ENCODE measurements at places on chromosomes 5 and 9.

GRCh38 chr5:32760091-32760509 is 49.0 kb downstream of the NPR3 start:
- DNase-seq, result peak; percentile 31

GRCh38 chr5:93756372-93756771 is 15.0 kb upstream of the POU5F2 start:
- no peak for DNase-seq

DNA sequence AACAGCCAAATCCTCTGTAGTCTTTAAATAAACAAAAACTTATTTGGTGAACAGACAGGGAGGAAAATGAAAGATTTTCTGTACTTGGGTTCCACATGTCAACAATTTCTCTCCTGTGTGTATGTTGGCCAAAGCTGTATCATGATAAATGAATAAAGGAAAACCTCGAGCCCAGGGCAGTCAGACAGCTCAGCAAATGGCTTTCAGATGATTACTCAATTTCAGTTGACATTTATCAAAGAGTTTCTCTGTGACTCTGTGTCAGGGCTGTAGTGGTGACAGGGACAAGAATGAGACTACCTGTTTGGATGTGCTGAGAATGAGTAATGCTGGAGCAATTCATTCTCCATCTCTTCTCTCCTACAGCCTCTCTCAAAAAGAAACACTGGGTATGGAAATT is 45.7 kb upstream of the PTGS1 start:
- DNase-seq, result no peak

- DNase-seq, result peak; percentile 17
Measured at GRCh38 chr5:75052192-75053053, at the start of gene GCNT4. GCNT4 (minus strand) TSS chr5:75052558; CDS start chr5:75030037, 22,521 bp downstream.

DNA sequence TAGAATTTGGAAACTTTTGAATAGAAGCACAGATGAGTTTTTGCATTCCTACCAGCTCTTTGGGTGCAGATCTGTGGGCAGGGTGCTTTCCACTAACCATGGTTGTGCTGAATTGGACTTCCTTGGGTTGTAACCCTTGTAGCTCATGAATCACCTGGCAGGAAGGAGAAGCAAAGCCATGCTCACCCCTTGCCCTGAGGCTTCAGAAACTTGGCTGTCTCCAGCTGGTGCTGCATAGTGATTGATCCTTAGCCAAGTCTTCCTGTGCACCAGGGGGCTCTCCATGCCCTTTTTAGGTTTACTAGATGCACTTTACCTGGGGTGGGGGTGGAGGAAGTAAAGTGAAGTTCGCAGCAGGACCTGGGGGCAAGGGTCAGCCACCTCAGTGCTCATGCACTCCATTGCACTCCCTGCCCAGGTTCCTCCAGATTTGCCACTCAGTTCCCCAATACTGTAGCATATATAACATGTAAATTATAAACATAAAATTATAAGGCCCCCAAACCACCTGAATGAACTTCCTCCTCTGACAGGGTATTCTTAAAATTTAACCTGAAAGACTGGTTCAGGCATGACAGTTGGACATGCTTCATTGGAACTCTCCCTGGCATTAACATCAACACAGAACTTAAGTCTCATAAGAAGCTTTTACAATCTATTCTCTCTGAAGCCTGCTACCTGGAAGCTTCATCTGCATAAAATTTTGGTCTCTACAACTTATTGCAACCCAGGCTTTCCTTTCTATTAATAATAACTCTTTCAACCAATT is 25.8 kb upstream of the IFNA14 start:
- no peak for DNase-seq

- DNase-seq, result no peak
Measured at GRCh38 chr5:68122439-68123328, 92.9 kb upstream of the PIK3R1 start.

- no peak for DNase-seq
Measured at GRCh38 chr5:102691434-102691833, 63.7 kb upstream of the PAM start.

GRCh38 chr5:155508673-155509072 is 495.1 kb downstream of the KIF4B start:
- no peak for DNase-seq

- DNase-seq, result no peak
Measured at GRCh38 chr5:165360366-165360765, 1854.9 kb downstream of the MAT2B start.

DNA sequence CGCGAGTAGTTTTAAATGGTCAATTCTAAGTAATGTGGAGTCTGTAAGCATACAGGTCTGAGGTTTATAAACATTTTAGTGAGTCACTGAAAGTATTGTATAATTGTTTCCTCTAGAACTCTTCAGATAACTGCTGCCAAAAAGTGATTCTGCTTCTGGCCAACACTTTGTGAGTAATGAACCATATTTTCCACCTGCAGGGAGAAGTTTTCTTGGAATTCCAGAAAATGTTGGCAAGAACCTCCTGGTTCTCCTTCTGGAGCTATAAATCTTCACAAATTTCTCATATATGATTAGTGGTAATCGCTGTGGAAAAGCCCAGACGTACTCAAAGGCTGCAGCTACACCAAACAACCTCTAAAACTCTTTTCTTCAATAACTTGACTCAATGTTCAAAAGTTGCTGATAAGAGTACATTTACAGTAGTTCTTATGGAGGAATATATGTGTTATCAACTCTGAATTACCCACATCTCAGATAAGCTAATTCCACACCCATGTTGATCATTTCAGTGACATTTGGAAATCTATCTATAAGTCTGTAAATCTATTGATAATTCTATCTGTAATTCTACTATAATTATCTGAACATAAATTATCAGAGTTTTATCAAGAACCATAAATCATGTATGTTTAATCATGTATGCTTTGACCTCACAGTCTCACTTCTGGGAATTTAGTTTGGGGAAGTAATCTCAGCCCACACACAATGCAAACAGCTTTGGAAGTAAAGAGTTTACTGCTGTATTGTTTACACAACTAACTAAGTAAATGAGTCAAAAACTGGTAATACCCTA is 74.1 kb downstream of the FNBP1 start:
- DNase-seq, result no peak

- DNase-seq, result peak; percentile 52
Measured at GRCh38 chr9:37992924-37993349, 76.1 kb downstream of the SHB start.

DNA sequence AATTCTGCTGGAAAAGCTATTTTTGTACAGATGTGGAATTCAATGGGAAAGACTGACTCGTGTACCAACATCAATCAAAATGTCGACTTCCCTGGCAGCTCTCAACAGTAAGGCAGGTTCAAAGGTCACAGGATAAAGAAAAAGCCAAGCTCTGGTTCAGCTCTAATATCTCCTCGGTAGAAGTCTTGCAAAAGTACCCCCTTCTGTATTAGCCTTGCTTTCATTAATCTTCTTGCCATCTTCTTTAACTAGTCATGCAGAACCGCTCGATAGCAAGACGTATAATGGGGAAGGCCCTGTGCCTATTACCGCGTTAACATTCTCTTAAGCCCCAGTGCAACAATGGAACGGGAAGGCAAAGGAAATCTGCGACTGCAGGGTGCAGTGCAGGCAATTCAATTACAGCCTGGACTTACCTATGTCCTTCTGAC is 201.2 kb downstream of the GAPVD1 start:
- DNase-seq, result no peak

GRCh38 chr9:20048985-20049384 is 260.1 kb upstream of the SLC24A2 start:
- peak; percentile 23 for DNase-seq

DNA sequence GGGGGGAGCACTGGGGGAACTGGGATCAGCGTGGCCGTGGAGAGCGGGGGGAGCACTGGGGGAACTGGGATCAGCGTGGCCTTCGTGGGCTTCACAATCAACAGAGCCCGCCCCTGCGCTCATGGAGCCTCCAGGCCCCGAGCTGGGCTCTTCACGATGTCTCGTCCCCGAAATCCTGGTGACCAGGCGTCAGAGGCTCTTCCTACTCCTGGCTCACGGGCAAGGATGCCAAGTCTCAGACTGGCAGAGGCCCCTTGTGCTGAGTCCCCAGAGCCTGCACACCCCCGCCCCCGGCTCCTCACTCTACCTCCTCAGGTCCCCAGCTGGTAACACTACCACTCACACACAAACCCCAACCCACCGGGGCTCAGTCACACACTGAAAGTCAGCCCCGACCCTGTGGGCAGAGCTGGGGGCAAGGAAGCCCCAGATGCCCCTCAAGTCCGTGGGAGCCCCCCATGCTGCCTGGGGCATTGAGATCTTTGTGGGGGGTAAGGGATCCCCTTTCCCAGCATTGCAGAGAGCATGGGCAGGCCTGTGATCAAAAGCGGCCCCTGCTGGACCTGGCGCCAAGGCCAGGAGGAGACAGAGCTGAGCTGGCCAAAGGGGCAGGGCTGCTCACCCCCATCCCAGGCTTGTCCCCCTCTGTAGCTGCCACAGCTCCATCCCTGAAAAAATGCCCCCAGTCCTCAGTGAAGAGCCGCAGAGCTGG is 26.7 kb downstream of the LHX3 start:
- DNase-seq, result no peak

- no peak for DNase-seq
Measured at GRCh38 chr9:114345493-114346065, 15.9 kb downstream of the ORM2 start.

GRCh38 chr5:167269146-167269545 is 1022.3 kb upstream of the WWC1 start:
- DNase-seq, result no peak

DNA sequence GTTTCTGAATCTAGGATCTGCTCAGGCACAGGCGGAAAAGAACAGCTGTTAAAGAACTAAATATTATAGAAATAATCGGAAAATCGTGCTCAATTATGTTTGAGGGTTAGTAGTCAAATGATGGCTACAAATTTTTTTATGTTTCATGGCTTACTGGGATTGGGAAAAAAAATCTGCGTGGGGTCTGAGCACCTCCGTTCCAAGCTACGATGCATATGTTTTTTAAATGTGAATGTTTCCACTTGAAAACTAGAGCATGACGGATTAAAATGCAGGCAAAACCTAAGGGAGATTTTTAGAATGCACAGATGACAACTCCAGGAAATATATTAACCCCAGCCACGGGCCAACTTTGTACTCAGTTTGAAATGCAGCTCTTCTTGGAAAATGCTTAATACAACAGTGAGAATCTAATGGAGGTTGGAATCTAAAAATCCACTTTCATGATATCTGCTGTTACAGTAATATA is 5.3 kb downstream of the OTP start:
- no peak for DNase-seq

DNA sequence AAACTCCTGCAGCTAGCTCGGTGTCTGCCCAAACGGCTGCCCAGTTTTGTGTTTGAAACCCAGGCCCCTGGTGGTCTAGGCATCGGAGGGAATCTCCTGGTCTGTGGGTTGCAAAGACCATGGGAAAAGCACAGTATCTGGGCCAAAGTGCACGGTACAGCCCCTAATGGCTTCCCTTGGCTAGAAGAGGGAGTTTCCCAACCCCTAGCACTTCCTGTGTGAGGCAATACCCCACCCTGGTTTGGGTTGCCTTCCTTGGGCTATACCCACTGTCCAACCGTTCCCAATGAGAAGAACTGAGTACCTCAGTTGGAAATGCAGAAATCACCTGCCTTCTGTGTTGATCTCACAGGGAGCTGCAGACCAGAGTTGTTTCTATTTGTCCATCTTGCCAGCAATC is 41.8 kb downstream of the CAVIN4 start:
- DNase-seq, result peak; percentile 47

- no peak for DNase-seq
Measured at GRCh38 chr5:132877938-132878337, 4.5 kb downstream of the LEAP2 start.

- peak; percentile 38 for DNase-seq
Measured at GRCh38 chr9:126690431-126691051, 76.8 kb downstream of the LMX1B start.

GRCh38 chr9:87734106-87734505 is 8.2 kb downstream of the CTSL start:
- DNase-seq, result no peak

- no peak for DNase-seq
Measured at GRCh38 chr5:92641031-92641962, 939.7 kb downstream of the NR2F1-AS1 start.

- no peak for DNase-seq
Measured at GRCh38 chr9:98039607-98040017, 16.9 kb upstream of the NANS start.

- no peak for DNase-seq
Measured at GRCh38 chr5:43711496-43711895, 108.5 kb downstream of the NNT start.

GRCh38 chr9:89342948-89343347 is 24.6 kb downstream of the SECISBP2 start:
- no peak for DNase-seq

DNA sequence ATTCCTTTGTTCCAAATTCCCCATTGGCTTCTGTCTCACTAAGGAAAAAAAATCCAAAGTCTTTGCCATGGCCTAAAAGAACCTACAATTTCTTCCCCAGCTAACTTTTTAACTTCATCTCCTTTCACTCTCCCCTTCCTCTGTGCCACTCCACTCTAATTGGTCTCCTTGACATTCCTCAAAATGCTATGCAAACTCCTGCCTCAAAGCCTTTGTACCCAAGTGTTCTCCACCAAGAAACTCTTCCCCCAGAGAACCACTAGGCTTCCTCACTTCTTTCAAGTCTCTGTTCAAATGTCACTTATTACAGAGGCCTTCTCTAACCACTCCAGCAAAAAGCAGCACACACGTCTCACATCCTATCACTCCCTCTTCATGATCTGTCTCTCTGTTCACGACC is 91.6 kb upstream of the NR4A3 start:
- DNase-seq, result no peak

DNA sequence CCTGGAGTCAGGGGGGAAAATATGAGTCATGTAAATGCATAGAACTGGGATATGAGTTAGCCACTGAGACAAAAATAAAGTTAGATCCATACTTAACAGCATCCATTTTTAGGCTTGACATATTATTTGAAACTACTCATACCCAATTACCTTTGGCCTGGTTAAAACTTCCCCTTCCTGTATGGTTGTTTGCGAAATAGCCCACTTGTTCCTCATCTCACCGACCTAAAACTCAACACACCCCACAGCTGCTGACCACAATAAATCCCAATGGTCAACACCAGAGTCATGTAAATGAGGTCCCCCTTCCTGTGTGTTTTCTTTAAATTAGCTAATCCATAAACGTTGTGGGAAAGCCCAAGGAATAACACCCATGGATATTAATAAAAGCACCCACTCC is 55.2 kb upstream of the TMEM215 start:
- DNase-seq, result peak; percentile 85

GRCh38 chr9:36980148-36980974 is 53.7 kb downstream of the PAX5 start:
- DNase-seq, result peak; percentile 38

DNA sequence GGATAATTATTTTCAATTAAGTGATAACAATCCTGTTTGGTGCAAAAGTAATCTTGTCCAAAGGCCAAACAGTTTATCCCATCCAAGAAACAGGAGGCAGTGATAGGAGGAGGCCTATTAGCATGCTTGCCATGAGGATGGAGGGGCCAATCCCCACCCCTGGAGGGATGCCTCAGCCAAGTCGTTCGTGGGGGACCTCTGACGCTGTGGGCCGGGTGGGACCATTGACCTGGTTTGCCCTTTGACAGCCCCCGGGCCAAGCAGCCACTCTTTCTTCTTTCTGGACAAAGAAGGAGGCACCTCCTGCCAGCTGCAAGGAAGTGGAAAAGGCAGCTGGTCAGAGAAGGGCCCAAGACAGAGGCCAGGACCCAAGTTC is 39.5 kb upstream of the GRHPR start:
- no peak for DNase-seq
